NCI-H1436 treated with DMSO at 0.1 percent for 48 hours (cell line): ENCODE measurements at places on chromosomes 7 and 10.

- no peak for DNase-seq
Observed at GRCh38 chr10:21084700-21085099, 187.6 kb upstream of the NEBL start.

DNA sequence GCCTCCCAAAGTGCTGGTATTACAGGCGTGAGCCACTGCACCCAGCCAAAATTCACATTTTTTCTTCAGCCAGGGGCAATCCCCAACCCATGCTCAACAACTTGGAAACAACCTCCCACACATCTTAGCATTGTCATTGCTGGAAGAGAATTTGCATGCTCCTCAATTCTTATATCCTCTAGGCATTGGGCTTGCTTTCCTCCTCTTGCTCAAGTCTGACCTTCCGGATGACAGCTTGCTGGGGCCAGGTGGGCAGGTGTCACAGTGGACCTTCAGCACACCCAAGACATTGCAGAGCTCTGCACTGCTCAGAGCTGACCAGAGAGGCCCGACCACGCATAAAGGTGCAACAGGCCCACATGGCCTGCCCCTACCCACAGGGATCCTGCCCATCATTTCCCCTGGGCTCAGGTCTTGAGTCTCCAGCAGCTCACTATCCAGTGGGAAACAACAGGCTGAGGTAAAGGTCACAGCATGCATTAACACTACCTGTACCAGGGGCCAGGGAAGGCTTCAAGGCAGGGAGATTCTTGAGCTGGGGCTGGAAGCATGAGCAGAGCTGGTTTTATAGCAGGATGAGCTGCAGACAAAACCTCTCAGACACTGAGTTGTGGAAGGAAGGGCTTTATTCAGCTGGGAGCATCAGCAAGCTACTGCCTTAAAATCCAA is 6.8 kb upstream of the GPR15LG start:
- no peak for DNase-seq

DNA sequence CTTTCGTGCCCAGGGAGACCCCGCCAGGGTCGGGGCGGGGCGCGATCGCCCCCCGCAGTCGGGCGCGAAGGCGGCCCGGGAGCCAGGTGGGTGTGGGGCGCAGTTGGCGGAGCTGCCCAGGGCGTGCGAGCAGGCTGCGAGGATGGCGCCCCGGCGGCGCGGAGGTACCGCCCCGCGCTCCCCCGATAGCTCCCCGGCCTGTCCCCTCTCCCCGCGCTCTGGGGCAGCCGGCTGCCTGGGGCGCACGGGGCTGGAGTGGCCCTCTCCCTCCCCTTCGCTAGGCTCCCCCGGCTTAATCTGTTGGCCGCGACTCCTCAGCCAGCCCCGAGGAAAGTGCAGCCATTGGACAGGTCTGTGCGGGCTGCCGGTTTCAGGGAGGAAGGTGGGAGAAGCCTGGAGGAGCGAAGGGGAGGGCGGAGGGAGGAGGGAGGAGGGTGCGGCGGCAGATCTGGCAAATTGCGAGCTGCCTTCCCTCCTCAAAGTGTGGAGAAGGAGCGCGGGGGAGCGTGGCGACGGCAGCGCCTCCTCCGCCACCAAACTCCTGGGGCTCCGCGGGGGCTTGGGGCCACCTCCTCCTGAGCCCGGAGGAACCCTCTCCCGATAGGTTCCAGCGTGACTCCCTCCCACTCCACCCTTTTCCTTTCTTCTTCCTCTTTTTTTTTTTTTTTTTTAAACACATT is 361 bp upstream of the PLXDC2 start:
- DNase-seq, result no peak

- no peak for DNase-seq
Observed at GRCh38 chr10:110897184-110897583, 21.8 kb downstream of the BBIP1 start.

- no peak for DNase-seq
Observed at GRCh38 chr10:21797984-21798765, 205.4 kb downstream of the DNAJC1 start.

DNA sequence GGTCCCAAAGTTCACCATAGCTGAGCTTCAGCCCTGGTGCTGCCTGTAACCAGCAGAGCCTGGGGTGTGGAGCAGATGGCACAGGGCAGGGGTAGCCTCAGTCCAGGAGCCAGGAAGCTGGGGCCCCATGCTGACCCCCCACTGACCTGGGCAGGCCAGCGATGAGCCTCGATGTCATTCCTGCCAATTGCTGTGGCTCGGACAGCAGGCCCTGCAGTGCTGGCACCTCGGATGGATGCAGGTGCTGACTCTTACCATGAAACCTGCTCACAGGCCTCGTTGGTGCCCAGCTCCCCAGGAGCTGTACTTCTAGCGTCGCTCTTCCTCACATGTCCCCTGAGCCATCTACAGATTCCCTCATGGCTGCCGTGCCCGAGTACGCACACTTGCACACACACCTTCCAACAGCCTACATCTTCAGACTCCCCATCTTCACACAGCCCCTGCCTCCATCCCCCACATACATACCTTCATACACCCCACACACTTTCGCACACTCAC is 46.8 kb upstream of the PCBD1 start:
- no peak for DNase-seq

DNA sequence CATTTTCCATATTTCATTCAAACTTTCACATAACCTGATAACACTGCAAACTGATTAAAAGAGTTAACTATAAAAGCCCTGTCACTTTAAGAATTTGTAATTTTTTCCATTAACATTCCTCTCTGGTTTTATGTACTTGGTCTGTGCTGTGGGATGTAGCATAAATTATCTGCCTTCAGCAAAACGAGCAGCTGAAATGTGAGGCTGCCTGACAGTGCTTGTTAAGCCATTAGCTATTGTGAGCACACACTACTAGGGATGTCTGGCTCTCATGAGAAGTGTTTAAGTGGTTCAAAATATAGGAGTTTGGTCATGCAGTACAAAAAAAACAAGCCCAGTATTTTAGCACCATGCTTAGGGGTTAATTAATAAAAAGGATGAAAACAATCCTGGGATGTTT is 63.0 kb downstream of the HOXA1 start:
- peak; percentile 68 for DNase-seq

DNA sequence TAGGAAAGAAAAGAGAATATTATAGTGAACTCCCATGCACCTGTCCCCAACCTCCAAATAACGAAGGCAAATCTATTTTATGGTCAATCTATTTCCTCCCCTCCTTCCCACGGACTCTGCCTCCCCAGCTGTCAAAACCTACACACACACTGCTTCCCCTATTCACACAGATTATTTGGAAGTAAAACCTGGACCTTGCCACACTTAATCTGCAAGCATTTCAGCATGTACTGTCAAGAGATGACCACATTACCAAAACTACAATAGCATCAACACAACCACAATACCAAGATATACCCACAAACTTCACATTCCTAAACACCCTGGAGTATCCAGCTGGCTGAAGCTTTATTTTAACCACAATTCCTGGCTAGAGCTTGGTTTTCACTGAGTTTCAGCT is 27.8 kb upstream of the KCNK18 start:
- no peak for DNase-seq

DNA sequence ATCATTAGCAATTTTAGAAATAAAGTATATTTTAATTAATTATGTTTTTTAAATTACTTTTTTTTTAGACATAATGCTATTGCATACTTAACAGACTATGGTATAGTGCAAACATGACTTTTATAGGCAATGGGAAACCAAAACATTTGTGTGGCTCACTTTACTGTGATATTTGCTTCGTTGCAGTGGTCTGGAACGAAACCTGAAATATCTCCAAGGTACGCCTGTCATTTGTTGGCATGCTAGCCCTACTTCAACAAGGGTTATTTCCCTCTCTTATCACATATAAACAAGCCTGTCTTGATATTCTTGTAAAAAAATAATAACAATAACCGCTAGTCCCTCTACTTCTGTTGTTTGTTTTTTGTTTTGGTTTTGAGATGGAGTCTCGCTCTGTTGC is 74.2 kb downstream of the TYW1B start:
- DNase-seq, result no peak

GRCh38 chr10:77493851-77494261 is 143.8 kb downstream of the KCNMA1 start:
- no peak for DNase-seq
